Ureter (tissue), 1 donor: ENCODE measurements at places on chromosomes 4 and X.

GRCh38 chr4:157908031-157908430, 264.8 kb downstream of the GASK1B start:
- DNase-seq = no peak

GRCh38 chr4:3709846-3710441, 56.2 kb upstream of the ADRA2C start:
- DNase-seq = no peak

DNA sequence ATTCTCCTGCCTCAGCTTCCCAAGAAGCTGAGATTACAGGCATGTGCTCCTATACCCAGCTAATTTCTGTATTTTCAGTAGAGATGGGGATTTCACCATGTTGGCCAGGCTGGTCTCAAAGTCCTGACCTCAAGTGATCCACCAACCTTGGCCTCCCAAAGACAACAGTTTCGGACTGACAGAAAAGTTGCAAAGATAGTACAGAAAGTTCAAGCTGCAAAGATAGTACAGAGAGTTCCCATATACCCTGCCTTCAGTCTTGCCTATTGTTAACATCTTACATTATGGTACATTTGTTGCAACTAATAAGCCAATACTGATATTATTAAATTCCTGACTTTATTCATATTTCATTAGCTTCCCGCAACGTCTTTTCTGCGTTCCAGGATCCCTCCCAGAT, 65.8 kb downstream of the SUPT20HL2 start:
- DNase-seq = no peak

DNA sequence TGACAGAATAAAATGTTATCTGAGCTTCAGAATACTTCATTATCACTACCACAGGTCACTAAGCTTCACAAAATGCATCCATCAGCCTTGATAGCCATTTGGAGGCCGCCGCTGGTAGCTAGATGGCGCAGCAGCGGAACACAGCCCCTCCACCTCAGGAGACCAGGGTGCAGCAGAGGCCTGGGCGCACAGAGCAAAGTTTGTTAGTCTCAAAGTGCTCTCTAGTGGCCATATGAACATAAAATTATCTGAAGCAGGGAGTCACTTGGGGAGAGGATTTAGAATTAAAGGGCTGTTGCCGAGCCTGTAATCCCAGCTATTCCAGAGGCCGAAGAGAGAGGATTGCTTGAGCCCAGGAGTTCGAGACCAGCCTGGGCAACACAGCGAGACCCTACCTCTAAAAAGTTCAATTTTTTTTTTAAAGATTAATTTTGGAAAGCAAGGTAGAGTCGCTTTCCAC, 8.1 kb upstream of the DCTD start:
- DNase-seq = no peak

- DNase-seq = no peak
Observed at GRCh38 chrX:125298871-125299270, 20.8 kb upstream of the TEX13C start.

- DNase-seq = no peak
Observed at GRCh38 chr4:90537491-90537890, 410.3 kb downstream of the CCSER1 start.

DNA sequence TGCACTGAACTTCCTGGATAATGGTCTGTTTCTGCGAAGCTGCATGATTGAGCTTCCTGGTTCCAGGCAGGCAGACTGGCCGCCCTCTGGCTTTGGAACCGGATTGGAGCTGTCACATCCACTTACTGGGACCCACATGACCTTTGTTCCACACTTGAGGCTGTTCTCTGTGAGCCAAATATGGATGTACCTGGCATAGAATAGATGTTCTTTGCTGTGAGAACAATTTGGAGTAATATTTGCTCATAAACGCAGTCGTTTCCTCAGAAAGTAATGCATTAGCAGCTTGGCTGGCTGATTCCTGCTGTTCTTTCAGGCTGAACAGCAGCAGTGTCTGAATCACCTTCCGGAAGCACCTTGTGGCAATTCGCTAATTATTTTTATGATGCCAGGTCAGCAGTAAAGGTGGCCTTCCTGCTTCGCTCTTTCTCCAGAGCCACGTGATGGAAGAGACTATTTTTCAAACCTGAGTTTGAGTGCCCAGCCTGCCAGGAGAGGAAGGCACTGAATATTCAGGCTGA, 78.1 kb upstream of the BOD1L1 start:
- peak; percentile 60 for DNase-seq

DNA sequence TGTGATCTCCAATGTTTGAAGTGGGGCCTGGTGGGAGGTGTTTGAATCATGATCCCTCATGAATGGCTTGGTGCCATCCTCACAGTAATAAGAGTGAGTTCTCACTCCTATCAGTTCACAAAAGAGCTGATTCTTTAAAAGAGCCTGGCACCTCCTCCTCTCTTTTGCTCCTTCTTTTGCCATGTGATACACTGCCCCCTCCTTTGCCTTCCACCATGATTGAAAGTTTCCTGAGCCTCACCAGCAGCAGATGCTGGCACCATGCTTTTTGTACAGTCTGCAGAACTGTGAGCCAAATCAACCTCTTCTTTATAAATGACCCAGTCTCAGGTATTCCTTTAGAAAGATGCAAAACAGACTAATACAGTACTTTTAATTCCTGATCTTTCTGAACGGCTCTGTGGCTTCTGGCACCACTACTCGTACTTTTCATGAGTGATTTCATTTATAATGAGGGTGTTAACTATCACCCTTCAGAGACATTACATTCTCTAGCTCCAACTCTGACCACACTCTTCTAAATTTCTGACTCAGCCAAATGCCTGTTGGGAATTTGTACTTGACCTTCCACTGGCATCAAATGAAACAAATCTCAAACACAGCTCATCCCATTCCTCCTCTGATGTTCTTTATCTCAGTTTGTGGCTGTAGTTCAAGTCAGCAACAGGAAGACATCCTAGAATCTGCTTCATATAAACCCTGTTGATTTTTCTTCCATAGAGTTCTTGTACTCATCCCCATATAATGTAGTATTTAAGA, 4.2 kb downstream of the UFSP2 start:
- no peak for DNase-seq

GRCh38 chrX:149759824-149760223, 14.0 kb upstream of the HSFX1 start:
- DNase-seq = no peak
